Transverse colon (tissue), 4 donors: ENCODE measurements at places on chromosomes 16 and 17. TPM values are rescaled to one million over a fixed set of nuclear protein-coding genes. Genes with fewer than 3 reads are reported as not detected.

OR4D1 gene
- not detected for total RNA-seq

TBC1D26 gene
- total RNA-seq, result not detected

CACNG5 gene
- total RNA-seq, result not detected

ZPBP2 gene
- not detected for total RNA-seq

MEOX1 gene
- 0.32 TPM for total RNA-seq

SCNN1B gene
- total RNA-seq, result 729 TPM

C16orf74 gene
- total RNA-seq, result 7.0 TPM

COTL1 gene
- 78.9 TPM for total RNA-seq

CALB2 gene
- total RNA-seq, result not detected

RHBDL1 gene
- 10.2 TPM for total RNA-seq

TLCD2 gene
- 21.6 TPM for total RNA-seq

CLEC18B gene
- not detected for total RNA-seq

FOXC2 gene
- total RNA-seq, result 0.27 TPM

GINS2 gene
- 4.4 TPM for total RNA-seq

CFAP119 gene
- 6.0 TPM for total RNA-seq

GFAP gene
- not detected for total RNA-seq

CLDN7 gene
- total RNA-seq, result 916 TPM

CSH1 gene
- not detected for total RNA-seq

ARSG gene
- 0.41 TPM for total RNA-seq

OTOA gene
- total RNA-seq, result 0.32 TPM

CCDC92B gene
- 0.82 TPM for total RNA-seq

KRTAP4-3 gene
- not detected for total RNA-seq

CES5A gene
- total RNA-seq, result not detected

ZFPM1 gene
- 1.2 TPM for total RNA-seq

LRRC36 gene
- 0.79 TPM for total RNA-seq

DNAI2 gene
- total RNA-seq, result not detected

STX8 gene
- 53.0 TPM for total RNA-seq

RNF43 gene
- 31.9 TPM for total RNA-seq

KCNJ2 gene
- total RNA-seq, result 37.4 TPM

NACA2 gene
- not detected for total RNA-seq

PHF12 gene
- total RNA-seq, result 134 TPM

NOB1 gene
- 21.2 TPM for total RNA-seq

TMEM100 gene
- 1.00 TPM for total RNA-seq

PEMT gene
- 4.1 TPM for total RNA-seq

OR1F1 gene
- not detected for total RNA-seq

PKD1 gene
- 139 TPM for total RNA-seq

TBC1D3I gene
- not detected for total RNA-seq
